ENCODE measurements at places on chromosomes 4 and X.

GRCh38 chrX:147736045-147736444 is 175.7 kb upstream of the FMR1 start:
- DNase-seq: no peak

DNA sequence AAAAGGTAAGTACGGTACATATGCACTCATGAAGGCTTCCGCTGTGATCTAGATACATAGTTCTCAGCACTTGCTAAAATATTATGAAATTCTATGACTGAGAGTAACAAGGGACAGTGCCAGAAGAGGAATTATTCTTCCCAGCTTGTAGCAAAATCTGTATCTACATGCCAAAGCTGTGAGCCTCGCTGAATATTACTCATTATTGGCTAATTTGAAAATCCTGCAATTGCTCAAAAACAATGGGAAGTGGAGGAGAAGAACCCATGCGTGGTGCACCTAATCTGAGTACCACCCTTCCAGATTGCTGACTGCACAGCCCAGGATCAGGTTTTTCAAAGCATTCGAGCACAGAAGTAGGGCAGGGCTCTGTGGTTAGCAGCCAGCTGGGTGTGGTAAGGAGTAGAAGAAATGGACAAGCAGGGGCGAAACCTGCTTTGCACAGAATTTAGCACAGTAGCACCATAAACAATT is 17.4 kb upstream of the PDCL2 start:
- DNase-seq: no peak

GRCh38 chr4:157128395-157128794 is 52.4 kb downstream of the GLRB start:
- DNase-seq: no peak

GRCh38 chr4:42729505-42730237 is 72.8 kb upstream of the ATP8A1 start:
- no peak for DNase-seq

DNA sequence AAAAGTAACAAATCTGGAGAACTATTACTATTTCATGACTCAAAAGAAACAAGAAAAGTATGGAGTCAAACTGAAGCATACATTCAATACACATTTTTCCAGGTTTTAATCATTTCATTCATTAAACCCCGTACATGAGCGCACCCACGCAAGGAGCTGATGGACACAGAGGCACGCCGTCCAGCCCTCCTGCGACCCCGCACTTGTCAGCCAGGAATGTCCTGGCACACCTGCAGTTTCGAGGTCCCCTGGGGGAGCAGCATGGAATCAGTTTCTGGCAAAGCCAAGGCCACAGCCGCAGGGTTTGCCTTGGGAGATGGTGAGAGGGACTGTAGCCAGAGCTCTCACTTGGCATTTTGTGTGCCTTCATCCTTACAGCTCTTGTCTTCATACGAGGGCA is 12.8 kb upstream of the SLC2A9 start:
- DNase-seq: no peak

- DNase-seq: no peak
Observed at GRCh38 chr4:2765832-2766526, 9.8 kb upstream of the TNIP2 start.

DNA sequence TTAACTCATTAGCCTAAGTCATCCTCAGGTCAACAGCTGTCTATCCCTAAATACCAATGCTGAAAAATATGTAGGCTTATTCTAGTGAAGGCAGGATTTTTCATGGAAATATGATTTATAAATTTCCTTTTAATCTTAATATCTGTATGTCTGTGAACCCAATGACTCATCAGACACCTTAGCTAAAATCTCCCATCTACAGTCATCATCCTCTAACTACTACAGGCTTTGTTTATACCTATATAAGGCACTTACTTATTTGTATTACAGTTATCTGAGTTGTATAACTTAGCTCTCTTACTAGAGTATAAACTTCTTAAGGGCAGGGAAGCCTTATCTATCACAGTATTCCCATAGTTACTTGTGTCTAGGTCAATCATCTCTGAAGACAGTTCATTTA is 24.2 kb downstream of the AMMECR1 start:
- DNase-seq: no peak

DNA sequence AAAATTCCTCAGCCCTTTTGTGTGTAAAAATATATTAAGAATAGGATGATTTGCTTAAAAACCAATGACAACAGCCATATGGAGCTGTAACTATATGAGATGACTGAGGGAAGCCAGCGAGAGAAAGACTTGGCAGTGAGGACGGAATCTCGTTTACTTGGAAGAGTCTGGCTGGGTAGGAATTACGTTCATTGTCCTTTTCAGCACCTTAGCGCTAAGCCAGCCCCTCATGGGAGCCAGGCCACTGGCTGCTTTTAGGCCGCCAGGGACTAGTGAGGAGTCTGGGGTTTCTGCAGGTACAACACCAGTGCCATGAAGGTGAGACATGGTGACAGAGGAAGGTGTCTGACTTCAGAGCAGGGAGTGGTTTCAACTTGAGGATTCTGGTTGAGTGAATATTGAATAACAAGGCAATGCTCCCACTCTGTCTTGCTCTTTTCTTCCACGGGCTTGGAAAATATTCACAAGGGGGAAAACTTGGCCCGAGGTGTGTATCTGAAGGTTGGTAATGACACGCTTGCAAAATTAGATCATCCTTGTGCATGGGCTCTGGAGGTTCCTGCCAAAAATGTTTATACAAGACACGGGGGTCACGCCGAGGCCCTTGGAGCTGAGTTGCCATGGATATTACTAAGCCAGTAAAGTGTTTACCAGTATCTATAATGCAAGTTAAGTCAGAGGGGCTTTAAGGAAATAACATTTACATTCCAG is 17.4 kb downstream of the KLF3 start:
- no peak for DNase-seq

GRCh38 chr4:13892739-13893105 is 265.2 kb upstream of the BOD1L1 start:
- no peak for DNase-seq

DNA sequence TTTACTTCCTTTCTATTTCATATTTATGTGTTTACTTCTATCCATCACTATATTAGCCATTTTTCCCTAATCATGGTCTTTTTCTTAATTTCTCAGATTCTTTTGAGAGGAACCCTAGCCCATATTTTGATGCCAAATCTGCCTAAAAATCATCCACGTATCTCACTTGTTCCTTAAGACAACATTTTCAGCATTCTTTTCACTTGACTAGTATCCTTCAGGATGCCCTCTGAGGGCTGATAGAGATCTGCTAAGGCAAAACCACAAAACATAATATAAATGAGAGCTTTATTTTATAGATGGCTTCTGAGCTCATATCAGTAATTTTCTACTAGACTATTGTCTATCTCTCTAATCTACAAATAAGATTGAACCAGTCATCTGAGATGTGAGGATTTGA is 341.9 kb downstream of the GPM6A start:
- DNase-seq: no peak

DNA sequence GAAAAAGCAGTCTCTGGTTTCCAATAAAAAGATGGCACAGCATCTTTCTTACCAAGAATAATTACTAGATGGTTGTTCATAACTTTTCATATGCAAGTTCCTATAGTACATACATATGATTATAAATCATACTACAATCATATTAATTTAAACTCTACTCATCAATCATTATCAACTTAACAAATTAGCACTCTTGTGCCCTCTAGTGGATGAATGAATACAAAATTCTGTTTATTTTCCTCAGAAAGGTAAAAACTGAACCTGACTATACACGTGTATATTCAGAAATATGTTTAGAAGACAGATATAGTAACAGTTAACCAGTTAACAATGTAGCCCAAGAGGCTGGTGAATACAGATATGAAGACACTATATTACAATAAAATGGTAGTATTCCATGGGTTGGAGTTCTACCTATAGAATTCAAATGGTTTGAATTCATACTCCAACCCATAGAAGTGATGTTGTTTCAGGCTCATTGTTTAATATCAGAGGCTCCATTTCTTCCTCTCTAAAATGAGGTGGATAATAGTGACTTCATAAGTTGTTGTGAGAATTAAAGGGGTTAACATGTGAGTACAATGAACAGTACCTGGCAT is 100.0 kb downstream of the ADAMTS3 start:
- no peak for DNase-seq

DNA sequence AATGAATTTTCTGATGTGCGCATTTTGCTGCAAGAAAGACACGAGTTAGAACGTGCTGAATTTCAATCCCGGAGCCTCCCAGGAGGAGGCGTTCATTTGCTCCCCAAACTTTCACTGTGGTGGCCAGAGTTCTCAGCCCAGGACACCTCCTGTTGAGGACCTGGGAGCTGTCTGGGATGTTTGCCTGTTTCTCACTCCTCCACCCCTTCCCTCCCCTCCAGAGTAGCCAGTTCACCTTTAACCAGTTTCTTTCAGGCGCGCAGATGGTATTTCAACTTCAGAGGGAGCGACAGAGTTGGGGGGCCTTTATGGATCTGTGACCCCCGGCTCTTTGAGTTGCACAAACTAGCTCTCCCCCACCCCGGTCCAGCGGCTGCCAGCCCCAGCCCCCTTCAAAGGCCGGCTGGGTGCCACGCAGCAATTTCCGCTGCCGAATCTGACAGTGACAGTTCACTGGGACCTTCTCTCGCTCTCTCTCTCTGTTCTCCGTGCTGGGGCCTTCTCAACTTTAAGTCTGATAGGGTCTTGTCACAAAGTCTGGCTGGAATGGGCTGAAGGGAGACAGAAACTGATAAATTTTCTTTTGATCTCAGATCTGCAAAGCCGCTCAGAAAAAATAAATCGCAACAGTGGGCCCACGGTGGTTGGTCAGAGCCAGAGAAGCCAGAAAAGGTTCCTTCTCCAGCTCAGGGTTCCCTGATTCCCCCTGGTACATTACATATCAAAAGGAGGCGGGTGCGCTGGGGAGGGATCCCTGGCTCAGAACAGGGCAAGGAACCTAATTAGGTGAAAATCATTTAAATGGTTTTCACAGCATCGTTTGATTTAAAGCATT is 100.0 kb upstream of the STX18 start:
- DNase-seq: no peak

DNA sequence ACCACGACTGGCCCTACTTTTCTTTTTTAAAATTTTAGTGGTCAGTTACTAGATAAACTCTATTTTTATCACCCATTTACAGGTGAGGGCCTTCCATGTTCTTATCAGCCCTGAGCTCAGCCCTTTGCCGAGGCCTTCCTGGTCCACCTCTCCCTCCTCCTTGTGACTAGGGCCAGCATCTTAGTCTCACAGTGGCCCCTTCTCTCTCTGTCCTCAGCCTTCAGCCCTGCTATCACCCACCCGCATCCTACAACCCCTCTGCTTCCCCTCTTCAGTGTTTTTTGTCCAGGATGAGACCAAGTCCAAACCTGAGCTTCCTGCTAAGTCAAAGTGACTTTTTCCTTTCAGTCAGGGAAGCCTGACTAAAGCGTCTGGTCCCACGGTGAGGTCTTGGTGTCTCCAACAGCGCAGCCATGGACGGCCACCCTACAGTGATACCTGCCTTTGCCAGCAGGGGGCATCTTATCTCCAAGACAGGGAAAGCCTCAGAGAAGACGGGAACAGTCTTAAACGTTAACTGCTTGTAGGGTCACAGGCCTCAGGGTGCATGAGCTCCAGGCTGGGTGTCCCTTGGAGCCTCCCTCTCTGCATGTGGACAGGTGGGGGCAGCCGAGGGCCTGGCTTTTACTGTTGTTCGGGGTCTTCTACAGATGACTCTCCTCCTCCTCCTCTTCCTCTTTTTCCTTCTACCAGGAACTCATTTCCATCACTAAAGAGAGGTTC is 11.7 kb upstream of the GAGE10 start:
- peak; percentile 63 for DNase-seq

DNA sequence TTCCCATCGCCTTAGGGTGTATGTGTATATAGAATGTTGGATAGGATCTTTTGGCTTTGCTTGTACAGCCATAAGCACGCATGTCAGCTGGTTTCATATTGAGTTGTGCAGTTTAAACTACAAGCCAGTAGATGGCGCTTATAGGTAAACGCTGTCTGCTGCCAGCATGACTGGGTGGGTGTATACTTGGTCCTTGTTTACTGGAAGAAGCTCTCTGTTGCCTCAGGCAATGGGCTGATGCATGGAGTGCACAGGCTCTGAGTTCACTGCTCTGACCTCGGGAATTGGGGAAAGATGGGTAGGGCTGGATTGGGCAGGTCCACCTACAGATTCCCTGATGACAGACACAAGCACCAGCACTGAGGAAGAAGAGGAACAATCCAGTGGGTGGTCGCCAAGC is 831.5 kb downstream of the STIM2 start:
- no peak for DNase-seq

GRCh38 chrX:101057093-101057714 is 5.3 kb upstream of the TRMT2B start:
- DNase-seq: no peak

- DNase-seq: no peak
Observed at GRCh38 chr4:11525085-11525484, 96.4 kb upstream of the HS3ST1 start.

- DNase-seq: no peak
Observed at GRCh38 chr4:112340023-112340422, 42.9 kb downstream of the ALPK1 start.

DNA sequence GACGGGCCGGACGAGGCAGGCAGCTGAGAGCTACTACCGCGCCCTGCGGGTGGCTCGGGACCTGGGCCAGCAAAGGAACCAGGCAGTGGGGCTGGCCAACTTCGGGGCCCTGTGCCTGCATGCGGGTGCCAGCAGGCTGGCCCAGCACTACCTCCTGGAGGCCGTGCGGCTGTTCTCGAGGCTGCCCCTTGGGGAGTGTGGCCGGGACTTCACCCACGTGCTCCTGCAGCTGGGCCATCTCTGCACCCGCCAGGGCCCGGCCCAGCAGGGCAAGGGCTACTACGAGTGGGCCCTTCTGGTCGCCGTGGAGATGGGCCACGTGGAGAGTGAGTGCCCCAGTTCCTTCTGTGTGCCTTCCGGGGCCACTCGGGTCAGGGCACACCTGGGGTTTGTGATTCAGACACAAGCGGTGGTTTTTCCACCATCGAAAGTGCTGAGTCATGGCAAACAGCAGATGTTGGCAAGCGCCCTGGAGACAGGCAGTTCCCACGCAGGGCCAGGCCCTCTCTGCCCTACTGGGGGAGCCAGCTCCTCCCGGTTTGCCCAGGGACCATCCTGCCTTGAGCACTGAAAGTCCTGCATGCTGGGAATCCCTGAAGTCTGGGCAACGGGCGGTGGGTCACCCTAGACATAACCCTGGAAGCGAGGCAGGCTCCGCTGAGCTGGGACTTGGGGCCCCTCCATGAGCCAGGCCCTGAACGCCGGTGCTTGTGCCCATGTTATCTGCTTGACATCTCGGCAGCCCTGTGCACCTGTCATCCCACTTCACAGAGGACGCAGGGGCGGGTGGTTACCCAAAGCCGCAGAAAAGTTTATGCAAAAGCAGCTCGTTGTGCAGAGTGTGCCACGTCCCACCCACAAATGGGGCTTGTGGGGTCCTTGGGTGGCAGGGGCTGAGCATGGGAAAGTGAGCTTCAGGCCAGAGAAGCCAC is 29.5 kb downstream of the SH3TC1 start:
- DNase-seq: peak; percentile 80

DNA sequence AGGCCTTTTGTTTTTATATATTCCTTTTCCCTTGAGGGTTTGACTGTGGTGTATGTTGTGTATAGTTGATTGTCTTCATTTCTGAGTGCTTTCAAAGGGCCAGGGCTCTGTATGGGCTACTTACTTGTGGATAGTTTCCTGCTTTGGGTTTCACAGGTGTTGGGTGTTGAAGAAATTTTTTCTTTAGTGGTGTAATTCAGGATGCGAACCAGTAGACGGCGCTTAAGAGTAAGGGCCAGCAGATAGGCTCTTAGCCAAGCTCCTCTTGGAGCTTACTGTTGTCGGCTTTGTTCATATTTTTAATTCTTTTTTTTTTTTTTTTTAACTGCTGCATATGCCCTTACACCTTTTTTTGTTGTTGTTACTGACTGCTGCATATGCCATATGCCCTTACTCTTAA is 276.3 kb upstream of the GALNT7 start:
- DNase-seq: no peak
